ENCODE measurements at places on chromosomes 7 and 10.

GRCh38 chr7:102890292-102890970, 22.4 kb upstream of the LRRC17 start:
- DNase-seq: peak; percentile 38

DNA sequence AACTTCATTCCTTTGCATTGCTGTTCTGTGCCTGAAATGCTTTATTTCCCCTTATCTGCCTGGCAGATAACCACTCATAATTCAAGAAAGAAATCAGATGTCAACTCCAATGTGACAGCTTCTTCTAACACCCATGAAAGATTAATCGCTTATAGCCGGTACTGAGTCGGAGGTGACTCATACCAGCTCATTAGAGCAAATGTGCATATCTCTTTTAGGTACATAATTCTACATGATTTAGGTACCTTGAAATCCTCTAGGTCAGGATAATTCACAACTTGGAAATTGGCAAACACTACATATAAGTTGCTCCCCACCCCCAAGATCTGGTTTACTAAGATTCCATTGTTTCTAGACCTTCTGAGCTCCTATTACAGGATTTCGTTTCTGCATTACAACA, 554.4 kb upstream of the SORCS1 start:
- no peak for DNase-seq

DNA sequence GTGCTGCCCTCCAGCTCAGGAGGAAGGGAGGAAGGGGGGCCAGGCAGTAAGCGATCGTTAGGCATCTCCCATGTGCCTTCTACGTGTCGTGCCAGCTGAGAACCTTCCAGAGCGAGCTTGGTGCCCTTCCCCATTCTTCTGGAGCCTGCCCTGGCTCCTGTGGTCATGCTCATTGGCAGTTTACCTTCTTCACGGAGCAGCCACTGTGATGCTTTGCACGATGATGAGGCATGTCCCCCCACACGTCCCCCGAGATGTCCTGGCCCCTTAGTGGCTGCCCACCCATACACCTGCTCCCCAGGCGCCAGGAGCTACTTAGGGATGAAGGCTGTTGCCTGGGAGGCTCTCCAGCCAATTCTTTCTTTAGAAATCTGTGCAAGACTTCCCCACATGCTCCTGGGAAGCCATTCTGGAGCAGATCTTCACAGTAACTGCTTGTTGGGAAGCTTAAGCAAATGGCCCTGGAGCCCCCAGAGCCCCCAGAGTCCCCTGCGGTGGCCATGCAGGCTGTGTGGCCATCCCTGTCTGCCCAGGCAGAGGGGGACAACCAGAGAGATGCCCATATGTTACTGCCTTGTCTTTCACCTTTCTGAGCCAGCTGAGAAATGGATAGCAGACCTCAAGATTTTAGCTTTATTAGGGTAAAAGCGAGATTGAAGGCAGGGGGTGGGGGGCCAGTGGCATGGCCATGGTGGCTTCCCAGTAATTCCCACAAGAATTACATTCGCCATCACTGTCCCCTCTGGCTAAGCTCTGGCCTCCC, 199.0 kb downstream of the EBF3 start:
- DNase-seq: no peak

DNA sequence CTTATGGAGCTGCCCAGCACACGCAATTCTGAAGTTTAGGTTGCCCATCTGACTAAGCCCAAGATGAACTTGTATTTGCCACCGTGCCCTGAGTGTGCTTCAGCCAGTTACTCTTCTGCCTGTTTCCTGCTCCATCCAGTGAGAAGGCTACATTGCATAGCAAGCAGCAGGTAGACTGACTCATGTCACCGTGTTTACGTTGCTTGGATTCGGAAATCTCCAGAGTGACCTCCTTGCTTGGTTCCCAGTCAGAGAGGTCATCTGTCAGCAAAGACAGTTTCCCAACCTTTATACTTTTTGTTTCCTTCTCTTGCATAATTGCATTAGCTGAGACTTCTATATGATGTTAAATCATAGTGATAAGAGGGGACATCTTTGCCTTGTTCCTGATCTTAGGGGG, 30.9 kb downstream of the NACAD start:
- DNase-seq: no peak
